ENCODE measurements at places on chromosomes 3 and 15. TPM values are rescaled to one million over a fixed set of nuclear protein-coding genes. Genes with fewer than 3 reads are reported as not detected.

GRCh38 chr3:69389520-69390248 lies 3.8 kb upstream of the FRMD4B start:
- no peak for DNase-seq

DNA sequence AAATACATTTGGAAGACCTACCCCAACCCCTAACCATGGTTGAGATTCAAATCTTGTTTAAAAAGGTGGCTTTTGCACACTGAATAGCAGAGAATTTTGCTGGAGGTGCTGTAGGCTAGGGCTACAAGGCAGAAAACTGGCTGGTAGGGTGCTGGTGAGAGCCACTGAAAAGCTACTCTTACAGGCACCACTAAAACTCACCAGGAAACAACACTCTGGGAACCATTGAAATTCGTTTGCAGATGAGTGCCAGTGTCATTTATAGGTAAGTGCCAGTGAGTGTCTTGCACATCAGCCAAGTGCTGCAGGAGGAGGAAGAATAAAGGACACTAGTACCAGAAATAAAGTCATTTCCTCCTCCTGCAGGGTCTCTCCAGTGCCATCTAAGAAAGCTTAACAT lies 610.2 kb downstream of the ZNF385D start:
- no peak for DNase-seq

- DNase-seq = no peak
Observed at GRCh38 chr3:177983320-177983719, 552.9 kb upstream of the KCNMB2 start.

GRCh38 chr15:40787344-40787841 lies 17.6 kb downstream of the C15orf62 start:
- DNase-seq = peak; percentile 58

PRRT3 gene
- 6.7 TPM for total RNA-seq
